ENCODE measurements at places on chromosomes 12 and 14. TPM values are rescaled to one million over a fixed set of nuclear protein-coding genes. Genes with fewer than 3 reads are reported as not detected.

GRCh38 chr12:49909826-49910225 is 6.1 kb upstream of the FAIM2 start:
- no peak for DNase-seq

Gene CEBPE
- total RNA-seq = not detected

Gene CLEC7A
- total RNA-seq = not detected

DNA sequence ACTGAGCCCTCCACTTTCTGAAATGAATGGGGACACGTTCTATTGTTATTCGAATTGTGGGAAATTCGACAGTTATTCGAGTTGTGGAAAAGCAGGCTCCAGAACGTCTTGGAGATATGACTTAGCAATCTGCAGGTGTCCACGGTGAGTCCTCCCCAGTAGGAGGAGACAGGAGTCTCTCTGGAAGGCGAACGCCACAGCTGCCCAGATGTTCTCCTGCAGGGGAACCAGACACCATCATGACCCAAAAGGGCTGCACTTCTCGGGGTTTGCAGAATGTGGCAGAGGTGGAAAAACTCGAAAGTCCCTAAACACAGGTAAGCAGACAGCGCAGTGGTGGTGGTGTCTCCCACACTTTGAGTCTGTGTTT is 363.6 kb upstream of the SFSWAP start:
- DNase-seq = no peak

GRCh38 chr14:61003571-61003970 is 22.5 kb downstream of the SLC38A6 start:
- no peak for DNase-seq

DNA sequence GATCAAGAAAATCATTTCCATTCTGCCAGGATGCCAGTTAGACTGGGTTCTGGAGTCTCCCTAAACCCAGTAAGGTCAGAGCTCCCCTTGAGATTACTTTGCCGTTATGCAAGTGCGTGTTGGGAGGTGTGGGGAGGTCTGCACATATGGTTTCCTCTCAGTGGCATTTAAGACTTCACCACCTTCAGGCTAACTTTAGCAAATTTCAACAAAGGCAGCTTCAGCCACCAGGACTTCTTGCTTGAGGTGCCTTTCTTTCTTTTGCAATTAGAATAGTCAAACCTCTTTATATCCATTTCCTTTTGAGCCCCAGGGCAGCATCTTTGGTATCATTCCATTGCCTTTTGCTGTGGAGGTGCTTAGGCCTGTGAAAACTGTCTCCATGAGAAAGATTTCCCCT is 117.2 kb upstream of the CCND2 start:
- DNase-seq = no peak

GRCh38 chr12:5520037-5520436 is 88.1 kb downstream of the NTF3 start:
- DNase-seq = no peak
